Fibroblast of skin of left biceps (primary cell): ENCODE measurements at places on chromosomes 7 and 10.

DNA sequence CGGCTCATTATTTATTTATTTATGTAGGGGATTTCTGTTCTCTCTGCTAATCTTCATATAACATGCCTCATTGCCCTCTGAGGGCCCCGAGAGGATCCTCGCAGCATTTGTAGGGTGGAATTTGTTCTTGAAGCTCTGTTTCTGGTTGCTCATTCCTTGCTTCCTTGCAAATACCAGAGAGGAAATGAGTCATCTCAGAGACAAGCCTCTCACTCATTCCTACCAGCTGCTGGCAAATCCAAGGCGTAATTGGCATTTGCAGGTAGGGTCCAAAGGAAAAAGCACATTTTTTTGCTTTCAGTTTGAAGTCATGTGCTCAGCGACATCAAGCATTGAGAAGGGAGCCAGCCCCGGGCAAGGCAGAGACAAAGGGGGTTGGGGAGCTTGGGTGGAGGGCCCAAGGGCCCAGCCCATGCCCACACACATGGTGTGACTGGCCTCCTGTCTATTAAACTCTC, 501.6 kb downstream of the GALNT17 start:
- DNase-seq: peak; percentile 92

DNA sequence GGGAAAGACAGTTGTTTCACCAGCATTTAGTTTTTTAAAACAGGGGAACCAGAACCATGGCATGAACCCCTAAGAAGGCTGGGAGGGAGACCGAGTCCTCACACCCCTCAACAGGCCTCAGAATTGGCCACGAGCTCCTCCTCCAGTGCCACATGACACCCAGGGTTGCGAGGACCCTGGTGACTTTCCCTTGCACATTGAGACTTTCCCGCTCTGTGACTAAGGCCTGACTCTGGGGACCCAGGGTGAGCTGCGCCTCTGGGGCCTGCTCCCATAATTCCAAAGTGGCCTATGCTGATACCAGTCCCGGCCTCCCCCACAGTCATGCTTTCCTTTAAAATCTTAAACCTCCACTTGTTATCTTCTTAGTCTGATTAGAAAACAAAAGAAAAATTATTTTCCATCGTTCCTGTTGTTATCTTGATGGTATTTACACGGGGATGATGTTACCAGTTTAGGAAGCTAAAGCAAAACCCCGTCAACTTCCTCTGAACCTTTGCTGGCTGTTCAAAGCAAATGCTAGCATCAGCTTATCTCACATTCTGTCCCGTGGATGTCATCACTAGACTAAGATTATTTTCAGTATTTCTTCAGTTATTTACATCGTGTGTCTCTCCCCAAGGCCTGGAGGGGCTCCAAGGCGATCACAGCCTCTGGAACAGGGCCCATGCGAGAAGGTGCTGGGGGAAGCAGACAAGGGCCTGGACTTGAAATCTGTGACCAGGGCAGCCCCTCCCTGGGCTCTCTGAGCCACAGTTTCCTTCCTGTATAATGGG, 42.1 kb downstream of the FAM53B start:
- no peak for DNase-seq

GRCh38 chr7:119684763-119685162, 588.2 kb upstream of the KCND2 start:
- DNase-seq: no peak

DNA sequence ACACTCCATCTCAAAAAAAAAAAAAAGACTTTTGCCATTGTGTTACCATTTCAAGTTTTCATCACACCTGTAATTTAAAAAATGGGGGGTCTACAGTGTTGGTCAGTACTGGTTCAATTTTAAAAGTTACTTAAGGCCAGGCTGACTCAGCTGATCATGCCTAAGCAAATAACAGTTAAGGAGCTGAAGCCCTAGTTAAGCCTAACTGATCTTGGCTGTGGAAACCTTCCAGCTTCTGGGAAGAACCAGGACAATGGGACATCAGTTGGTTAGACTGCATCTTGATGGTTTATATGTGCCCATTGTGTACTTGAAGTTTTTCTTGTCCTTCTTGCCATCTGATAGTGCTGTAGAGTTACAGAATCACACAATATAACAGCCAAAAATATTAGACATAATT, 26.7 kb downstream of the VCL start:
- DNase-seq: no peak

DNA sequence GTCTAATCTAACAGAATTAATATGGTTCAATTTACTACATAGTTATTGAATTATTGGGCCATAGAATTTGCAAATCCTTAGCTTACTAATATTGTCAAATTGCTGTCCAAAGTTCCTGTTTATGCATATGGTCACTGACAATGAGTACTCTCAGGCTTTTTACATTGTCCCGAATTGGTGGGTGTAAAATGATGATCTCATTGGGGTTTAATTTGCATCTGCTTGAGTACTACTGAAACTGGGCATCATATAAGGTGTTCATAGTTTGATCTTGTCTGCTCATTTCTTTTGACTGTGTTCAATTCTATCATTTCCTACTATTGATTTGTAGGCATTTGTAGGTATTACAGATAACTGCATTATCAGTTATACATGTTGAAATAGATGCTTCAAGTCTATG, 12.7 kb downstream of the ABCA13 start:
- no peak for DNase-seq

- DNase-seq: no peak
These were observed 188.2 kb upstream of the MKLN1 start for GRCh38 chr7:131139462-131139861.

GRCh38 chr7:21334906-21335305, 93.0 kb upstream of the SP4 start:
- no peak for DNase-seq

DNA sequence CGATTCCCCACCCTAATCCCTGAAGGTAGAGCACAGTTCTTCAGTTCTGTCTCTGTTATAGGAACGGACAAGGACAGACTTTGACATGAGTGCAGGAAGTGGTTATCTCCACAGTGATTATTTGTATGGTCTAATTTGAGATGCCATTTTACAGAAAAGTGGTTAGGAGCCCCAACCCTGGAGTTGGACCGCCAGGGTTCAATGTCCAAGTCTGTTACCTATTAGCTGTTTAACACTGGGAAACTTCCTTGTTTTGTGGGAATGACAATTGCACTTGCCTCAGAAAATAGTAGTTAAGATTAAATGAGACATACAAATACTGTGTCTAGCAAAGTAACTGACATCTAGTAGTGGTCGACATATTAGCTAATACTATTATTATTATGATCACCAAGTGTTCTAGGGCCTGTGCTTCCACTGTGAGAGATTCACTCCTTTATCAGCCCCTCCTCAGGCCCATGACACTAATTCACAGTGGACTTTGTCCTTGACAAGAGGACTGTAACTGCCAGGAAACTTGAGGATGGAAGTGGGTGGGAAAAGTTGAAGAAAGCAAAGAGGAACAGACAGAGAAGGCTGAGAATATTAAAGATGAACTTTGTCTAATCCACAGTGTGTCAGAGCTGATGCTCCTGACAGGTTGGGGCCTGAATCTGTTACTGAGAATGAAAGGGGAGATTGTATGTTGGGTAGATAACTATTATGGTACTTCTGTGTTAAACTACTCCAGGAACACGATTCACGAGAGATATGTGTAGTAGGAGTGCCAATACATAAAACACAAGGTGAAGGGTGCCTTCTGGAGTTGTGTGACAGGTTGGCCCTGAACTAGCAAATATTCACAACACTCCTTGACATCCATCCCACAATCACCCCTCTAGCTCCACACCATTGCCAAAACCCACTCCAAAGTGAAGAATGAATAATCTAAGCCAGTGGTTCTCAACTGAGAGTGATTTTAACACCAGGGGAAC, 66.4 kb downstream of the TAC1 start:
- DNase-seq: no peak

- DNase-seq: no peak
These were observed 34.5 kb upstream of the PDZD8 start for GRCh38 chr10:117409549-117410305.

- DNase-seq: no peak
These were observed 125.9 kb downstream of the CFTR start for GRCh38 chr7:117605712-117606111.

DNA sequence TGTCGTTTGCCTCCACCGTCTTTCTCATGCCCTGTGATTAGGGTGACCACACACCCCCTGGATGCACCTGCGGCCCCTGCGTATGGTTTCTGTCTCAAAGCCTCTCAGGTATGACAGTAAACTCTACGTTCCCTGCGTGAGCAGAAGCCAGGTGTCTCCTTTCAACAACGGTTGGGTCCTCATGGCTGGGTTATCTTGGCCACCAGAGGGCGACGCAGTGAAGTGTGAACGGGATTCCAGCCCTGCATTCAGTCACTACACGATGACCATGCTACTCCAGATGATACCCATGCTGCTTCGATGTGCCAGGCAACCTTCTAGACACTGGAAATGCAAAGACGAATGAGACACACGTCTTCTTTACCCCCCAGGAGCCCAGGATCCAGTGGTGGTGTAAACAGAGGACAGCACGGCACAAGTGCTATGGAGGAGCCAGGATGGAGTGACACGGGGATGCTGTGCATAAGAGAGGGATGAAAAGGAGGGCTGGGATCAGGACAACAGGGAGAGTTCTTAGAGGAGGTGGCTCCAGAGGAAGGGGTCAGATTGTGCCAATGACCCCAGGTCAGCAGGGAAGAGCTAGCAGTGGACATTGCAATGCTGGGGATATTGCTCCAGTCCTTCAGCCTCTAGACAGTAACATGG, 228.1 kb upstream of the PFKP start:
- no peak for DNase-seq

DNA sequence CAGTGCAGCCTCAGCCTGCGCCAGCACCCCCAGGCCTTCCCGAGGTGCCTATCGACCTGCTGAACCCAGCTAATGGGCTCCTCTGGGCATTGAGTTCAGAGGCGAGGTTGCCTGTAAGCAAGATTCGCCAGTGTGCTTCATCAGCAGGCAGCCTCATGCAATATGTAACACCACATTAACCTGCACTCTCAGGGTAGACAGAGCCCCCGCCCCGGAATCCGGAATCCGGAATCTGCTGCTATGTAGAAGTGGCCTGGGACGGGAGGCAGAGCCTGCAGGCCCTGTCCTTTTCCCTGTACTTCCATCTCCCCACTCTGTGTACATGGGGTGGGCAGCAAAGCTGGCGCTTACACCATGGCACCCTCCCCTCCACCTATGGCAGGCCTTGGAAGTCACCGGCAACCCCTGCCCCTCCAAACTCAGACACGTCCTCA, 83.9 kb upstream of the RET start:
- no peak for DNase-seq

DNA sequence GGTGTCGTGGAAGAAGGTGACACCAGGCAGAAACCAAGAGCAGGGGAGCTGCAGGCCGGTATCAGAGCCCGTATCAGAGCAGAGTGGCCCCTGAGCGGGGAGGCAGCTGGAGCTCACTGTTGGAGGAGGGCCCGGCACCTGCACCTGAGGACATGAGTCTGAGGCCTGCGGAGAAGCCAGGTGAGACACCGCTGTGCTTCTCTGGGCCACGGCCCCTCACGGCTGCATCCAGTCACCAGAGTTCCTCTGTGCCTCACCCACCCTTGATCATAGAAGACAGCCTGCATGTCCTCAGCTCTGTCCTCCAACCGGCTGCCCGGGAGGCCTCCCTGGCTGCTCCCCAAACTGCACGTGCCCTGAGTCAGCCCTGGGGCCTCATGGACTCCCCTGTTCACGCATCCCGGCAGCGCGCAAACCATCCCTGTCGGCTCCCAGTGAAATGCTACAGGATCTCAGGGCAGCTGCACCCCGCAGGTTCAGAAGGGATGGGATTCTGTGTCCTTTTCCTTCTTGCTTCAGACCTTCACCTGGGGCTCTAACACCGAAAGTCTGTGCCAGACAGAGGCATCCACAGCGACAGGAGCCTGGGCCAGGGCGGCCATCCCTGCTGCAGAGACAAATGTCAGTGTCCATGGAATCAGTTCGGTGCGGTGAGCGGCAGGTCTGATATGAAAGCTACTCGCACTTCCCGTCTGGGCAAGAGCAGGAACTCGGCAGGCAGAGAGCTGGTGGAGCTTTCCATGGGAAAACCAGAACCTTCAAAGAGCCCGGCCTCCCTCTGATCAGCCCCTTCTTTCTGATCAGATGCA, 111.9 kb upstream of the FAM20C start:
- no peak for DNase-seq

GRCh38 chr7:145088111-145088745, 252.4 kb upstream of the TPK1 start:
- no peak for DNase-seq

DNA sequence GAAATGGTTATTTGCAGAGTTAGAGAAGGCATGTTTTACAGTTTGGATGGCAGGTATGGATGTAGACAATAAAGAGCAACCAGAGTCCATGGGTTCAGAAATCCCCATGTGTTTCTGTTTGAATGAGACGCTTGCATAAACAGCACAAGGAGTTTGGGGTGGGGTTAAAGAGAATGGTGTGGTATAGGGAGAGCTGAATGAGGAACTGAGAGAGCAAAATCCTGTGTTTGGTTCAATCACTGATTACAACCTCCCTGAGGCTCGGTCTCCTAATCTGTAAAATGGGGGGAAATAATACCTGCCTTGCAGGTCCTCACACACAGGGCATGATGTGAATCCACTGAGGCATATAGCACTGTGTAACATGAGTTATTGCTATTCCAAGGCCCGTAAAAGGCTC, 23.7 kb downstream of the CAV1 start:
- no peak for DNase-seq

DNA sequence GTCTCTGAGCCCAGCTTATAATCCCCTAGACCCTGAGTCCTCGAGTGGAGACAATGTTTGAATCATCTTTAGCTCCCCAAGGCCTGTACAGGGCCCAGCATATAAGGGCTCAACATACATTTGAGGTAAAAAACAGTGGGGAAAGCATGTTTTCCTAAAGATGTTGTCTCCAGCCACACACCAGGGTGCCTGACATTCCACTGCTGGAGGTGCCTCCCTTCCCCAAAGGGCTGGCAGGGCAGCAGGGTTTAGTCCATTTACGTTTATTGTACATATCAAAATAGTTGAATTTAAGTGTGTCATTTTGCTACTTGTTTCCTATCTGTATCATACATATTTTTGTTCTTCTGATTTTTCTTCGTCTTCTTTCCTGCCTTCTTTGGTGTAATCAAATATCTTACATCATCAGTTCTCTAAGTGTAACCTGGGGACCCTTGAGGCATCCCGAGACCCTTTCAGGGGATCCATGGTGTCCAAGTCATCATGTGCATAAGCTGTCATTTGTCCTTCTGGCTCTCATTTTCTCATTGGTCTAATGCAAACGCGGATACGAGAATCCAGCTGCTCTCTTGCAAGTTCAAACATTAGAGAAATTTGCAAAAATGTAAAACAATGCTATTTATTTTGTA, 101.6 kb downstream of the PDGFA start:
- DNase-seq: no peak

GRCh38 chr10:120387326-120387725, 69.7 kb upstream of the PLPP4 start:
- DNase-seq: peak; percentile 50

GRCh38 chr7:152869041-152869676, 109.6 kb downstream of the ACTR3B start:
- DNase-seq: no peak

DNA sequence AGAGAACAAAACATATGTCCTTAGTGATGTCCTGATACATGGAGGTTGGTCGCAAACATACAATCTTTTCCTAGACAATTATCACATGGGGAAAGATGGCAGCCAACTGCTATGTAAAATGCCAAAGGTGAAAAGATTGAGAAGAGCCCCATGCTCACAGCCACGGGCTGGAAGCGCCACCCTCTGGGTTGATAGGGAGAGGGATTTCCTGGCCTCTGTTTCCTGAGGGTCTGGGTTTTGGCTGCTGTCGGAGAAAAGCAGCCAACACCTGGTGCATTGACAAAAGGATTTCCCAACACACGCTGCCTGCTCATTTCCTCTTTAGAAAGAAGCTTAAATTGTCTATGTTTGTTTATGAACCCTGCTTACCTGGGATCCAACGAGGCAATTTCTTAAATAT, 43.8 kb downstream of the ITIH5 start:
- DNase-seq: no peak
